ENCODE measurements at places on chromosomes 7 and 10.

- no peak for DNase-seq
Observed at GRCh38 chr10:129174232-129175014, 292.6 kb upstream of the MGMT start.

DNA sequence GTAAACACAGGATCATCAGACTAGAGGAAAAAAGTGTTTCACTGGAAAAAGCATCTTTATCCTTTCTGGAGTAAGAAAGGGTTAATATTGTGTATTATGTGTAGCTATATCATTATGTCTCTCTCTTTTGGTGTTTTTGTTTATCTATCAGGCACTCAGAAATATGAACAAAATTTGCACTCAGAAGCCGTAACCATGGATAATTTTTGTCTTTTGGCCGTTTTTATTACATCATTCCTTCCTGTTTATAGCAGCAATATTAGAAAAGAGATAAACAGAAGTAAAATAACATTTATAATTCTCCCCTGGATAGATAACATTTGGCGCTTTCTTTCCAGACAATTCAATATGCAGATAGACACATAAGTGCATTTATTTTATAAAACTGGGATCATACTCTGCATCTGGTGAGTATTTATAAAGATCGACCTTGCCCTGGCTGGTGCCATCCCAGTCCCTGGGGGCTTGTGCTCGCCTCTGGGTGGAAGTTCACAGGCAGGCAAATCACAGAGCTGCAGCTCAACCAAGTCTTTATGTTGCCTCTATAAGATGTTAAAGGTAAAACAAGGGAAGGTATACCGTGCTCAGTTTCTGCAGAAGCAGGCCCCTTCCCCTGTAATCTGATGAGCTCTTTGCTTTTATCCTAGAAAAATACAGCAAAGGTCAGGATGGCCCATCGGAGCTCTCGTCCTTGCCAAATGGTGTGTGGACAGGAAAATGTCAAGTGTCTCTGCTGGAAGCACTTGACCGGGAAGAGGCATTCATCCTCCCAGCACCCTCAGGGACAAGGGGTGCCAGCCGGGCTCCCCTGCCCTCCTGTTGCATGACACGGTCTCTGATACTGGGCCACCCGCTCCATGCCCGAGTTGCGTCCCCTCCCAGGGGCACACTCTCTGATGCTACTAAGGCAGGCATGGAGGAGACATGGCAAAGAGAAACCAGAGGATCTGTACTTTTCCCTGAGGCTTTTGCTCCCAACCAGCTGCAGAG is 43.9 kb downstream of the PYROXD2 start:
- no peak for DNase-seq

GRCh38 chr7:17301471-17302456 is 3.3 kb downstream of the AHR start:
- DNase-seq = peak; percentile 50

DNA sequence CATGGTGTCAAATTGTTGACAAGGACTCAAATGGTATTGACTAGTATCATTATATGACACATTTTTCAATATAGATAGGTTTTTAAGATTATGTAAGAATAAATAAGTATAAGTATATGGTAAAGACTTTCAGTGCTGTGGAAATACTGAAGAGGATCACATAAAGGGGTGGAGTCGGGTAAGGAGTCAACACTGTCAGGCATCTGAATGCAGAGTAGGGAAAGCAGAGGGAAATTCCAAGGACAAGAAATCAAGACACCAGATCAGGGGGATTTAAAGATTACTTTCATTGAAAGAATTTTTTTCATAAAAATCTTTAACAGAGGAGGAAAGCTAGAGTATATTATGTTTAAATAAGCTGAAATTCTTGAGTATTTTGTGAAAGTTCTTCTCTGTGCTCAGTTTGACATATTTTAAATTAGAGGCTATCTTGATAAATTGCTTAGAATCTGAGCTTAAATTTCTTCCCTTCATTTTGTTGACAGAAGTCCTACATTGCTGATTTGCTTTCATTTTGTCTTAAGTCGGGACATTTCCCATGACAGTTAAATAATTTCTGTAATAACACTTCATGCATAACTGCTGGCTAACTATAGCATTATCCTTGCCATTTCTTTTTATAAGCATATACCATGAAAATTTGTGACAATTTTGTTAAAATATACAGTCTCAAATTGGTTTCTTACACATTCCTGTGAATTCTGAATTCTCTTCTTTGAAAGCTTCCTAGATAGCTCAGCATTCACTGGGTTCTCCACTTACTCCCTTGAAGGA is 244.3 kb downstream of the PRKG1 start:
- DNase-seq = no peak

DNA sequence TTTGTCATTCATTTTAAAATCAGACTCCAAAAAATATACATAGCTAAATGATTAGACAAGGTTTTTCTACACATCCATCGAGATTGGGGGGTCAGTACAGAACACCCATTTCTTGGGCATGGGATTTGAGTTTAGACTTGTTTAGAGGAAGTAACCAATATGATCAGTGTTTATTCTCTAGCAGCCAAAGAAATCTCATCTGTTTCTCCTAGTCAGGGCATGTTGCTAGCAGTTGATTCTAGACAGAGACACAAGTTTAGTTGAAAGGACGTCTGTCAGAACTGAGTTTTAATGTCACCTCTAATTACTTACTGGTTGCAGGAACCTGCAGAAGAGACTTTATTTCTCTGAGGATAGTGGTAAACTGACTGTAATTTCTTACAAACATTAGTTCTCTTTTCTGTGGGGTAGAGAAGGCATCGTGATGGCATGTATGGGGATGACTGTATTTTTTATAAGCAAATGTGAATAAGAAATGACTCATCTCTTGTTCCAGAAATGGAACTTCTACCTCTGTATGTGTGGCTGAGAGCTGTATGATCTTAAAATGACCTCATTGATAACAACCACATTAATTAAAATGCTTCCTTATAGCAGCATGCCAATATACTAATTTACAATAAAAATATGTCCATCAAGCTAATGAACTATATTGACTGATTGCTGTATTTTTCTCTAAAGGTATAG is 30.6 kb upstream of the RHOBTB1 start:
- no peak for DNase-seq

GRCh38 chr10:28569506-28570159 is 36.7 kb downstream of the WAC start:
- no peak for DNase-seq

- DNase-seq = no peak
Observed at GRCh38 chr10:47060993-47061500, 149.8 kb downstream of the PTPN20 start.

DNA sequence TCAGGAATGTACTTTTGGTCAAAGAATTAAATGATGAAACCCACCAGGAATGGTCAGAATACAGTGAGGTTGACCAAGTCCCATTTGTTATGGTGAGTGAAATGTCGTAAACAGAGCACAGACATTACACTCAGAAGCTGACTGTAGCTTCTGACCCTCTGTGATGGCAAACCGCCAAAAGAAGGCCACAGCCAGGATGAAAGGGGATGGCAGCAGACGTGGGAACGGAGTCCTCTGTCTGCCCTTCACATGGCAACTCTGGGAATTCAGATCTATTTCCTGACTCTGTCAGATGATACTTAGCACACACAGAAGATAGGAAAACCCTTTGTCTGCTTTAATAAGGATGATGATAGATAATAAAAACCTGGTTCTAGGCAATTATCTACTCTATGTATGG is 757.1 kb downstream of the SORCS3 start:
- DNase-seq = no peak

DNA sequence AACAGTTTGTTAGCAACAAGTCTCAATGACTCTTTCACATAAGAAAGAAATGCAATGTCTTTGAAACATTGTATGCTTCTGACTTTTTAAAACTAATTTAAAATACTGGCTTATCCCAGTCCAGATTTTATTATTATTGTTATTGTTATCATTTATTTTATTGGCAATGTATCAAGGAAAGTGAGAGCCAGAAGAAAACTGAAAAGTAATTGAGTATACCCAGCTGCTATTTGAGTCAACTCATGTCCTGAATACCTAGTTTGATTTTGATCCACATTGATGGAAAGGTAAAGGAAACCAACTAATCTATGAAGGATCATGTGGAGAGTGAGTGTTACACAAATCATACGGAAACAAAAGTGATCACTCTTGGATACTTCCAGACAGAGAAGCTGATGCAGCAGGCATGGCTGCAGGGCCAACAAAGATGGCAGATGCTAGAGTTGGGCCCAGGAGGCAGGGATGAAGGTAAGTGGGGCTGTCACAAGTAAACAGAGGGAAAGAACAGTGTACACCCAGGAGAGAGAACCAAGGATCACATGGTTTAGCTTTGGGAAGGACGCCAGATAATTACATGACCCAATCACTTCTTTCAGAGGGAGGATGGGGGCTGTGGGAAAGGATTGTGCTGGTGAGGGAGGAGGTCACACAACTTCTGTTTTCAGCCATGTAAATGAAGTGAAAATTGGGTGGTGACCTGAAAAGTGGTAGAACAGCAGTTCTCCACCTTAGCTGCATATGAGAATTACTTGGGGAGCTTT is 179.2 kb upstream of the NAMPT start:
- DNase-seq = no peak

DNA sequence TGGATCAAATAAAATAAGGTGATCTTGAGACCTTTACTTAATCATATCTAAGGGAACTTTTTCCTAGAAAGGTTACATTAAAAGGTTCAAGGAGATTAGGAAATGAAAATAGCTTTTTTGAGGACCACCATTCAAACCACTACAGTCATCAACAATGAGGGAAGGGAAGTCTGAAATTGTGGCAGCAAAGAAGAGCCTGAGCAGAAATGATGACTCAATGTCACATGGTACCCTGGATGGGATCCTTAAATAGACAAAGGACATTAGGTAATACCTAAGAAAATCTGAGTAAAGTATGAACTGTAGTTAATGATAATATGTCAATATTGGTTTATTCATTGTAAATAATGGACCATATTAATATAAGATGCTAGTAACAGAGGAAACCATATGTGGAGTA is 236.0 kb downstream of the SEMA3D start:
- DNase-seq = no peak

GRCh38 chr10:31792745-31793144 is 135.9 kb downstream of the ARHGAP12 start:
- no peak for DNase-seq

GRCh38 chr10:48274636-48275035 is at the start of gene FRMPD2:
TSS of gene FRMPD2 (minus strand) at chr10:48274696. CDS start at chr10:48274567, 129 bp downstream.
- no peak for DNase-seq

- DNase-seq = no peak
Observed at GRCh38 chr7:79512261-79512660, 58.8 kb upstream of the MAGI2 start.

DNA sequence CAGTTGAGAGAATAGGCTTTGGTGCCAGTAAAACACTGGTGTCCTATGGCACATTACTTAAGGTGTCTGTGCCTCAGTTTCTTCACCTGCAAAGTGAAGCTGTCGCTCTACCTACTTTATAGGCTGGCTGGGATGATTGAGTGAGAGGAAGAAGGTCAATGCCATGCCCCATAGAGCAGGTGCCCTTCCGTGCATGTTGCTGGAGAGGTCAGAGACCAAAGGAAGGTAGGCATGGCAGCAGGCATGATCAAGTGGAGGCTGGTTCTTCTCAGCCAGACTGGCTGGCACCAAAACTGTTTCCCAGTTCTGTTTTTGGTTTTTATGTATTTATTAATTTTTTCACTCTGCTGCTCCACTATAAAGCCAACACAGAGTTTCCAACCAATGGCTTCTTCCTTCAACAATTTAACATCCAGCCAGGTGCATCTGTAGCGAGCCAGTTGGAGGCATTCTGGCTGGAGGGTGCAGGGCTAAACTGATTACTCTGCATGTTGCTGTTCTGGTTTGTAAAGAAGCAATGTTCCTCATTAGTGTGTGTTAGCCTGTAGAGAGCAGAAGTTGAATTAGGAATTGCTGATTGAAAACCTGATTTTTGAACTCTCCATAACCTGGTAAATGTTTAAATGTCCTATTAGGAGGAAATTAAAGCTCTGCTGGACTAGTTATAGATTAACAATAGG is 144.3 kb upstream of the TNS3 start:
- no peak for DNase-seq

DNA sequence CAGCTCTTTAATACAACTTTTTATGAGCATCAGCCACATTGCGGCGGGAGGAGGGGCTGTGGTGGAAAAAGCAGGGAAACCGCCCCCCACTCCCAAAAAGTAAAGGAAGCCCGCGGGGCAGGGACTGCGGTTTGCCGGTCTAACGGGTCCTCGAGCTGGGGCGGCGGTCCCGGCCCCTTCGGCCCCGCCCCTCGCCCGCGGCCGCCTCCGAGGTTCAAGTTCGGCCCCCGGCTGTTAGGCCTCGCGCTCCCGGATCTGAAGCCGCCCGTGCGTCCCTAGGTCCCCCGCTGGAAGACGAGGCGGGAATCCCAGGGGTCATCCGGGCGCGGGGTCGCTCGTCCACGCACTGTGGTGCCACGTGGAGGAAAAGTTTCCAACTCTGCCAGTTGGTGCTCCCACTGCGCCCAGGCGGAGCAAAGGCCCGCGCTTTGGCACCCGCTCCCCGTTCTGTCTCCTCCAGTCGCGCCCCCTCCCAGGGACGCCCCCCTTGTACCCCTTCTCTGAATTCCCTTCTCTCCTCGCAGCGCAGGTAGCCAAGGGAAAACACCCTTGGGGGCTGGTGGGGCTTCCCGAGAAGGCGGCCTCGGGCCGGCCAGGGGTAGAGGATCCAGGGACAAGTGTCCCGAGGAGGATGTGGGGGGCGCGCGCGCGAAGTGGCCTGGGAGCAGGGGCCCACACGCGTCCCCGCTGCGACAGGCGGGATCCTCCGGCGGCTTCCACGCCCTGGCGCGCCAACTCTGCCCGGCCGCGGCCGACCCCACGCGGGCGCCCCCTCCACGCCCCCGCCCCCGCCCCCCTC is 798 bp upstream of the AUTS2 start:
- no peak for DNase-seq
